Stimulated activated CD4-positive, alpha-beta T cell treated with anti-CD3 and anti-CD28 coated beads, TNF-alpha, amount 100 ng/mL, for 4 hours (primary cell): ENCODE measurements at places on chromosomes 2 and 18.
A peak's percentile ranks its signal among the peaks of the same experiment; 100 is the strongest.

DNA sequence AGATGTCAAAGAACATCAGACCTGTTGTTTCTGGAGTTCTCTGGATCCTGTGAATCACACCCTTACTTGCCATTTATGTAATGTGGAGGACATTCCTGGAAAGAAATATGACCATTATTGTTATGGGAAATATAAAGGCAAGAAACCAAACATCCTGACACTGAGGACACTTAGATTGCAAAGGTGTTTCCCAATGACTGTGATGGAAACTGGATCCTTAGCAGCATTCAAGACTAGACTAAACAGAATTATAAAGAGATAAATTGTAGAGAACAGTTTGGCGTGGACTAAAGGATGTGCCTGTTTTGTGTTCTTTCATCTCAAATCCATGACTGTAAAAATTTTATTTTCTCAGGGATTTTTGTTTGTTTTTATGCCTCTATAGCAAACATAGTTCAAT lies 347.7 kb upstream of the SLC14A2 start:
- DNase-seq = no peak

- no peak for DNase-seq
Observed at GRCh38 chr2:620004-620403, 57.2 kb downstream of the TMEM18 start.

DNA sequence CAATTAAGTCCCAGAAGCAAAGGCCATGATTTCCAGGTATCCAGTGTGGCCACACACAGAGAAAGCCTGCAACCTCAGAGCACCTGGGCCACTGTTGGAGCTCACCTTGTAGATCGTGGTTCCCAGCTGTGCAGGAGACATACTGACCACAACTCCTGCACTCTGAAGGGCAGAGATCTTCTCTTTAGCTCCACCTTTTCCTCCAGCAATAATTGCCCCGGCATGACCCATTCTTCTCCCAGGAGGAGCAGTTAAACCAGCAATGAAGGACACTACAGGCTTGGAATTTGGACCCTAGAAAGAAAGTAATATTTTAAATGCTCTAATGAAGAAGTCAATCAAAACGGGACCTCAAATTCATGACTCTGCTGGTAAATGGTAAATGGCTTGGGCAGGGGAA lies 33.8 kb downstream of the SUCLG1 start:
- DNase-seq = no peak

GRCh38 chr2:161606327-161606726 lies 17.9 kb upstream of the SLC4A10 start:
- DNase-seq = no peak

- DNase-seq = no peak
Observed at GRCh38 chr2:65077898-65078297, 21.7 kb downstream of the CEP68 start.

DNA sequence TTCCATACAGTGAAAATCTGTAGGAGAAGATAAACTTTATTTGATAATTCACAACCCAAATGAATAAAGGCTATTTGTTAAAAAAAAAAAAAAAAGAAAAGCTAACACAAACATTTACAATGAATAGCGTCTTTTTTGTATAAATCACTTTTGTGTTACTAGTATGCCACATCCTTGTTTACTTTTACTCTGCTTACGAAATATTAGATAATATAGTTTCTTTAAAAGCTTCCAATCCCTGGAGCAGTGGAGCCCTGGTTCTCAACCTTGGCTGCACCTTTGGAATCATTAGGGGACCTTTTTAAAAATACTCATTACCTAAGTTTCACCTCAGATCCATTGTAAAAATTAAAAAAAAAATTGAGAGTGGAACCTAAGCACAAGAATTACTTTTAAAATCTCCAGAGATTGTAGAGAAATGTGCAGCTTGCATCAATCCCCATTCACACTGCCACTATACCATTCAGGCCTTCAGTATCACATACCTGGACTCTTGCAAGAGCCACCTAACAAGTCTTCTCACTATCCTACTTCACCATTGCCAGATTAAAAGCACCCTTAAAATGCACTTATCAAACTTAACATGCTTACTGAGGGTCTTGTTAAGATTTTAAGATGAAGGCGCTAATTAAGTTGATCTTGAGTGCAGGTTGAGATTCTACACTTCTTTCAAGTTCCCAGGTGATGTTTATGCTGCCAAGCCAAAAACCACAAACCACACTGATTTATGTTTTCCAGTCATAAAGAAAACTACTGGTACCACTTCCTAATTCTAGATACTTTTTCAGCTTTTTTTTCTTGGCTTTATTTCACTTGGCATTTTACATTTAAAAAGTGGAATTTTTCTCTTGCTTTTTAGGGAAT lies 59.7 kb upstream of the ZC3H15 start:
- DNase-seq = no peak

GRCh38 chr18:70333316-70333715 lies 44.5 kb downstream of the SOCS6 start:
- DNase-seq = no peak

GRCh38 chr2:25238920-25239319 lies 70.5 kb upstream of the POMC start:
- no peak for DNase-seq

GRCh38 chr2:54133056-54133455 lies 17.6 kb downstream of the ACYP2 start:
- DNase-seq = no peak

DNA sequence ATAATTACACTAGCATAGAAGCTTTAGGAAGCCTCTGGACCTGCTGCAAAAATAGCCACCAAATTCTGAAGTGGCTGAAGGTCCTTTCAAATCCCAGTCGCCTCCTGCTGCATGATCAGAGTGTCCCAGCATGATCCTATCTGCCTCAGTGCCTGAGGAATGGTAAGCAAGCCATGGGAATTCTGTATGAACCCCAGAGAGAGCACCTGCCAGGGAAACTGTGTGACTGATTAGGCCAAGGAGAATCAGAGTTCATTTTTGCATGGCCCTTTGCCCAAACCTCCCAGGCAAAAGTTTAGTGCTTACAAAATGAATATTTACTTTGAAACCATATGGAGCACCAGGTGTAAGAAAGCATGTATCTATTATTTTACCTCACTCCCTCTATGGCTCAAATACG lies 221.4 kb downstream of the ARL4C start:
- no peak for DNase-seq

DNA sequence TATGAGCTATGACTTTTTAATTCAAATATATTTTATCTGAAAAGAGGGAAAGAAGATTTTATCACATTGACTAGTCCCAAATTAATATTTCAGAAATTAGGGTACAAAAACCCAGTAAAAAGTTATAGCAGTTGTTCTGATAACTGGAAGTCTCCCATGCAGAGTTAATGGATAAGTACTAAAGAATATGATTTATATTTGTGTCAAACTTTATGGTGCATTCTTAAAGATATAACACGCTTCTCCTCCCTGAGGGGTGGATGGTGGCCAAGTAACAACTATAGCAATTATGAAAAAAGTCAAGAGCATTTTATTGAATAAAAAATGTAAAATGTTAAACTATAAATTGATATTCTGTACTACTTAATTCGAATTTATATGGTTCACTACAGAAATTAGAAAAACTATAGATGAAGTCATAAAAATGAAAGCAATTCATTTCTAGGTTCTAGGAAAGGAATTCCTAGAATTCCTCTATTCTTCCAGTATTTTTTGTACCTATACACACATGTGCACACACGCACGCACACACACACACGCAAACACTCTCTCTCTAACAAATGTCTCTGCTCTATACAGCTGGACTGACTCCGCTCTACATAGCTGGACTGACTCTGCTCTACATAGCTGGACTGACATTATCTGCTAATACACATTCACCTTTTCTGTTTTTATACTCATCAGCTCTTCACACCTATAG lies 111.3 kb downstream of the PRELID3A start:
- DNase-seq = no peak

- no peak for DNase-seq
Observed at GRCh38 chr2:26679867-26680266, 12.7 kb upstream of the KCNK3 start.

DNA sequence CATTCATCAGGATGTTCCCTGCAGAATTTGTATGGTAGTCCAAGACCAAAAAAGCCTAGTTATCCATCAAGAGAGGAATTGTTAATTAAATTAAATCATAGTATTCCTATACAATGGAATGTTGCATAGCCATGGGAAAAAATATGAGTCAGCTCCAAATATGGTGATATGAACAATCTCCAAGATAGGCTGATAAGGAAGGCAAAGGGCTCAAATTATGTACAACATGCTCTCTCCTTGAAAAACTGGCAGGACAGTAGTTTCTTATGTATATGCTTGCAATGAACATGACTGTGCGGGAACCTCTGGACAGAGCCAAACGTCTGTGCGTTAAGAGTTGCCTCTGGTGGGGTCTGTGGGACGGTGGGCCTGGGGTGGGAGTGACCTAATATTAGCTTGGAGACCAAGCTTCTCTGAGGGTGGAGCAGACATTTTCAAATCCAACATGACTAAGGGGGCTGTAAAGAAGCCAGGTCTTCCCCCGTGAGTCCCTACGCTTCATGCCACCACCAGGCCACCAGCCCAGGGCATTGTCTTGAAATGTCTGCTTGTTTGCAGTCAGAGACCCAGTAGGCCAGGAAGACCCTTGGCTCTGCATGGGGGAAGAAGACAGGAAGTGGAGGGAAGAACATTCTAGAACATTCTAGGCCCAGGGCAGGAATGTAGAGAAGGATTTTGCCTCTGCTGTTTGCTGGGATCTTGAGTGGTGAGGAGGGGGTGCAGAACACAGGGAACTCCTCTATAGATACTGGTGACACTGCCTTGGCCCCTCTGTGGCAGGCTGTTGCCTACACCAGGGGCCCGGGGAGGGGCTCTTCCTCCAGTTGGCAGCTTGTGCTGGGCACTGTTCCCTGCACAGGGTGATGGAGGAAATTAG lies 244.0 kb upstream of the HS6ST1 start:
- no peak for DNase-seq

- no peak for DNase-seq
Observed at GRCh38 chr2:179179719-179180118, 84.9 kb downstream of the SESTD1 start.

- no peak for DNase-seq
Observed at GRCh38 chr2:219041252-219041651, at the start of gene CFAP65. TSS of gene CFAP65 (minus strand) at chr2:219041516. CDS start at chr2:219039048, 2,468 bp downstream.

GRCh38 chr2:148484066-148484465 lies 160.5 kb upstream of the EPC2 start:
- no peak for DNase-seq

DNA sequence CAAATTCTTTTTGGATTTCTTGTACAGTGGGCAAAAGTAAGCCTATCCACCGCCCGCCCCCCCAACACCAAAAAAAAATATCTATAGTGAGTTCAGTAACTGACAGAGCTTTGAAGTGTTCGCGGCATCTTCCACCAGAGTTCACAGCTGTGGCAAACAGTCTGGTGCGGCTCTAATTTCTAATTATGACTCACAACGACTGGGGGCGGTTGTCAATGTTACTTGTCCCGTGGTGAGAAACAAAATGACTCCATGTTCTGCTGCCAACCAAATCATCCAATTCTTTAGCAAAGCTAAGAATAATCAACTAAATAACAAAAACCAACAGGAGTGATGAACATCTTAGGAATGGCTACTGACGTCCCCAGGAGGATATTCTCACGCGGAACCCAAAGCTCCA lies 392.5 kb upstream of the SALL3 start:
- no peak for DNase-seq

DNA sequence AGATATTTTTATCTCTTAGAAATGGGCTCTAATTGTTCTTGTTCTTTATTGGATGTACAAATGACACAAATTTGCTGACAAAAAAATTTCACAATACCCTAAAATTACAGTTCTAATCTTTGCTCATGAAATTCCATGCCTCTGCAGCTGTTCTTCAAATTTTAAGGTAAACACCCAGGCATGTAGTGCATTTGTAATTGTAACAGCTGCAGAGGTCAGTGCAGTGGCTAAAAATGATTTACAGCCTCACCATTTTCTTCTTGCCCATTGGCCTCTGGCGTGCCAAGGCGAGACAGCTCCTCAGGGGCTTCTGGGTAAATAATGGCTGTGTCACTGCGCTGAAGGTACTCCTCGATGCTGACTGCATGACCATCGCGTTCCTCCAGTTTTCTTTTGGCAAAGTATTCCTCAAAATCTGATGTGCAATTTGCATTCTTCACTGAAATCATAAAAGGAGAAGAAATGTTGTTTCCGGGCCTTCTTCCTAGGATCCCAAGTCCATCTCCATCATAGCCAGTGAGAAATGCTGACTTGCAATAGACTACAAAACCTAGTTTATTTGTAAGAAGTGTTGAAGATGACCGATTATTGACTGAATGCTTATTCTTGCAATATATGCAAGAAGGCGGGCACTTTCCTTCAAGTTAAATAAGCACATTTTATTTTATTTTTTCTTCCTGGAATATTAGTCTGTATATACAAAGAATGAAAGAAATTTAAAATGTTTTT lies 115.2 kb downstream of the ZEB2 start:
- DNase-seq = no peak

- no peak for DNase-seq
Observed at GRCh38 chr2:75915851-75916634, 205.3 kb upstream of the GCFC2 start.

- no peak for DNase-seq
Observed at GRCh38 chr2:185388226-185388625, 350.4 kb upstream of the FSIP2 start.

DNA sequence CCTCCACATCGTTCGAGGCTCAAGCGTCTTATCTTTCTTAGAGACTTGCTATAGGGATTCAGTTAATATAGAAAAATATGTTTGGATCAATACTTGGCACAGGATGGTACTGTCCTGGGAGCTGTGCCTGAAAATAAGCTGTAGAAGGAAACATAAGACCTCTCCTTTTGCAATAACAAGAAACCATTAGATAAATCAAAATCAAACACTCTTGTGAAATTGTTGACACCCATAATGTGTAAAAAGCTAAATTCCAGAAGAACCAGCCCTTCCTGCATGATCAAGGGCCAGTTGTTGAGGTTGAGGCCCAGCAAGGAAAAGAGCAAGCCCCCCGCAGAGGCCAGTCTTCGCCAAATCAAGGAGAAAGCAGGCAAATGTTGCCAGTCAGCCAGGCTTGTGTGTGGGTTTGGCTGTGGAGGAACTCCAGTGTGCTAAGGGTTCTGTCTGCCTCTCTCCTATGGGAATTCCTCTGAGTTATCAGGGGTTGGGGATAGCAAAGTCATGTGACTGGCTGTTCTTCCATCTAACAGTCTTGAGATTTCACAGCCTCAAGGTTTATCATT lies 185.7 kb downstream of the ACKR3 start:
- DNase-seq = no peak

GRCh38 chr2:240560480-240561324 lies 545 bp downstream of the DUSP28 start:
- DNase-seq = peak; percentile 100

DNA sequence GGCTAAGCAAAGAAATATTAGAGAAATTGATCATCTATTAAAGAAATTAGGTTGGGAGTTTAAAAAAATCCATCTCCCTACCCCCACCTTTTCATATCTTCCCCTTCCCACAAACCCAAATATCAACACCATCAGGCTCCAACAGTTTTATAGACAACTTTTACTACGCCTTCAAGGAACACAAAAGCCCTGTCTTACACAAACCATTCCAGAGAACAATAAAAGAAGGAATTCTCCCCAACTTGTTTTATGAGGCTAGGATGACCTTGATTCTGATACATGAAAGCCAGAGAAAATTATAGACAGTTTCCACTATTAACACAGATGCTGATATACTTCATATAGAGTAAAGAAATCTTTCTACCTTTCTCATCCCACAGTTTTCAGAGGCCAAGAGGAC lies 211.6 kb downstream of the OSR1 start:
- DNase-seq = no peak

- no peak for DNase-seq
Observed at GRCh38 chr2:70806013-70806412, 14.4 kb downstream of the CLEC4F start.

- no peak for DNase-seq
Observed at GRCh38 chr2:82412021-82412420, 2047.1 kb downstream of the SUCLG1 start.

GRCh38 chr2:157319795-157320194 lies 5.8 kb downstream of the ERMN start:
- no peak for DNase-seq
